ENCODE measurements at places on chromosomes 2 and 18.

DNA sequence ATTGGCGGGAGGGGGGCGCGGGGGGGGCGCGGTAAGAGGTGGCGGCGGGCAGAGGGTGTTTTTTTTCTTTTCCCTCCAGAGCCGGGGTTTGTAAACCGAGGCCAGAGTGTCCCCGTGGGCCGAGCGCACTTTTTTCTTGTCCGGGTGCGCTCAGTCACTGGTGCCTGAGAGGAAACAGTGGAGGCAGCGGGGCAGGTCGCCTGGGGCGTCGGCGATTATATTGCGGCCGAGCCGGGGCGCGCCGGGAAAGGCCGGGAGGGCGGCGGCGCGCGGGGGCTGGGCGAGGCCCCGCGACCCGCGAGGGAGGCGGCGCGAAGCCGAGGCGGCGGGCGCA is 275 bp downstream of the HOXD8 start:
- DNase-seq, result no peak

GRCh38 chr18:46421973-46422551 is 235.0 kb downstream of the LOXHD1 start:
- DNase-seq, result no peak

DNA sequence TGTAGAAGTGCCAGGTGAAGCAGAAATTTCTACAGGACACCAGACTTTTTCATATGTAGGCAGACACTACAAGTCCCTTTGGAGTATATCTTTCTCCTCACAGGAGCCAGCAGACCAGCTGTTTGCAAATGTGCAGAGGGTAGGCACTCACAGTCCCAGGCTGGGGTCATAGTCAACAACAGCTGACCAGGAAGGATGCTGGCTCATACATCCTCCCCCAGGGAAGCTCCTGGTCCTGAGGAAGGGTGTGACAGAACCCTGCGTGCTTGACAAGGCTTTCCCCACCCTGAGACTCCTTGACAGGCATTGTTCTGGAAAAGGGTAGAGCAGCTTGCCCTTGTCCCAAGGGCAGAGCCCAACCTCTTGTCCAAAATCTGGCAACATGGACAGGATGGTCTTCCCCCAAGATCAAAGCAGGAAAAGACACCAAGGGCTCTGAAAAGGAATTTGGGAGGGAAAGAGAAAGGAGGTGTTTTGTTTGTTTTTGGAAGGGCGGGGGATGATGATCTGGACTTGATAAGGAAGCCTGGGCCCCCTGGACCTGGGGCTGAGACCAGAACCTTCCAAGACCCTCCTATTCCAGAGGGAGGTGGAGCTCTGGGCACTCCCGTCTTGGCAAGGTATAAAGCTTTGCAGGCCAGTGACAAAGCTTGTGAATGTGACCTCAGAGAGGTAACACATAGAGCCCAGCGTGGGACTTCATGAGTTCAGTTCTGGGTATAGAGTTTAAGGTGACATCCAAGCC is 87.1 kb downstream of the GFPT1 start:
- no peak for DNase-seq

- no peak for DNase-seq
Measured at GRCh38 chr18:62179213-62179612, 7.6 kb downstream of the PIGN start.

DNA sequence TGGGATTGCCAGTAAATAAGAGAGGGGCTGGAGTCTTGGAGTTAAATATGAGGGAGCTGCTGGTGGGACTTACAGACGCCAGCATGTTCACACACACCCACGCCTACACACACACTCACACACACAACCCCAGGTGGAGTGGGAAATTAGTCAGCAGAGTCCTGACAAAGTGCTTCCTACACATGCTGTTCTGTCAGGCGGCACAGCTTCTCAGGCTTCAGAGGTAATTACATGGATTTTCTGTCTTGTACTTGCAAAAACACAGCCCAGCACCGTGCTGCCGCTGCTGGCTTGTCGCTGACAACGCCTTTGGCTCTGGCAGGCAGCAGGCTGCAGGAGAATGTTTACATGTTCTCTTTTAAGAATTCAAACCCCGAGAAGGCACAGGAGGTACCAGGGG is 1186.3 kb upstream of the CELF4 start:
- DNase-seq, result no peak

GRCh38 chr2:119544075-119544938 is at the start of gene CFAP221:
Gene CFAP221 (plus strand): TSS chr2:119544449. CDS start chr2:119546132, 1,683 bp downstream.
- DNase-seq, result peak; percentile 93

- DNase-seq, result no peak
Measured at GRCh38 chr18:74590671-74591070, 7.0 kb upstream of the ZNF407 start.

GRCh38 chr2:161839926-161840325 is 215.7 kb downstream of the SLC4A10 start:
- no peak for DNase-seq

- DNase-seq, result no peak
Measured at GRCh38 chr2:5777131-5777535, 84.9 kb downstream of the SOX11 start.

DNA sequence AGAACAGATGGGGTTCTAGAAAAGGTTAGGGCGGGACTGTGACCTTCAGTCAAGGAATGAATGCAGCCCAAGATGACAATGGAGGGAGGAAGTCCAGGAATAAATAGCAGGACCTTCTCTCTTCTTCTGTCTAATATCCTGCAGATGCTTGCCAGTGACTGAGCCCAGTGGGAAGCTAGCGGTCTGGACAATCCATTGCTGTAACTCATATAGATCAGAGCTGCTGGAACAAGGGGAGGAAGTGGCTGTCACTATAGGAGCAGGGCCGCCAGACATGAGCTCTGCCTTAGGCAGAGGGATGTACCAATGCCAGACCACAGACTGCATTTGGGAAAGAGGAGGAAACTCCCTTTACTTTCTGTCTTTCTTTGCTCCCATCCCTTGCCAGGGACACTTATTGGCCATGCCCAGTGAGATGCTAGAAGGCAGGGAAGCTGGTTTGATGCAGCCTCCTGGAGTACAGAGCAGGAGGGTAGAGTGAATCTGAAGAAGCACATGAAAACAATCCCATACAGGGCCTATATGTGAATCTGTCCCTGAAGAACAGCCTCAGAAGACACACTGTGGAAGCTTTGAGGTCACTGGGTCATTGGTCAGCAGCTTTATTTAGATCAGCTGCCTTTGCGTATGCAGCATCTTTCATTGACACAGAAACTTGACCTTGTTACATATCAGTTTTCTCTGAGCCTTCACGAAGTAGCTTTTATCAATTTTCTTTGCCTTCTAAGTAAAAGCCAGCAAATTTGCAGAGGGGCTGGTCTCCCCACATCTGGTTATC is 65.4 kb downstream of the CCDC85A start:
- DNase-seq, result no peak

- no peak for DNase-seq
Measured at GRCh38 chr2:160294339-160294803, 94.3 kb upstream of the ITGB6 start.

DNA sequence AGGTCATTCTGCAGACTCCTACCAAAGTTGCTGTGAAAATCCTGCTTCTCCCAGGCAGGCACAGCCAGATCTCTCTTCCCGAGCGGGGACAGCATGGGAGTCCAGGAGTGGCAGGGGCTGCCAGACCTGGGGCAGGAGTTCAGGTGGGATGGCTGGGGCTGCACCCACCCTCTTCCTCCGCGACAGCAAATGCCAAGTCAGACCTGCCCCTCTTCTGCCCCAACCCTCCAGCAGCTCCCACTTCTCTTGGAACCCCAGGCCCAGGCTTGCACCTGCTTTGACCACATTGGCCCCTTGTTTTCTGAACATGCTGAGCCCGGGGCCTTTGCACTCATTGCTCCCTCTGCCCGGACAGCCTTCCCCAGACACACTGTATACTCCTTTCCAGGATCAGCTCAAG is 288.2 kb upstream of the HS6ST1 start:
- DNase-seq, result peak; percentile 55

- peak; percentile 37 for DNase-seq
Measured at GRCh38 chr2:233120459-233120858, 60.3 kb downstream of the INPP5D start.

DNA sequence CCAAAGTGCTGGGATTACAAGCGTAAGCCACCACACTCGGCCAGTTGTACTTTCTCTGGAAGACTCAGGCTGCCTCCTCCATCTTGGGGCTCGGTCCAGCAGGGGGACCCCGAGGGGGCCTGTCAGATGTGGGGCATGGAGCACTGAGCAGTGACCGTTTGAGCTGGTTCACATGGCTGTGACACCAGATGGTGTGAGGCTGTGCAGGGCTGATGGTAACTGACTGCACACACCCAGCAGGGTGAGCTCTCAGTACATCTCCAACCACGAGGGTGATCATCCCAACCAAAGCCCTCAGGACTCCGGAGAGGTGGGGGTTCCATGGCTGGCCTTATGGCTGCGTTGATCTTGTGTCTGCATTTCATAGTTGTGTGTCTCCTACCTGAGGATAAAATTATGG is 63.4 kb downstream of the FAM168B start:
- DNase-seq, result peak; percentile 29

DNA sequence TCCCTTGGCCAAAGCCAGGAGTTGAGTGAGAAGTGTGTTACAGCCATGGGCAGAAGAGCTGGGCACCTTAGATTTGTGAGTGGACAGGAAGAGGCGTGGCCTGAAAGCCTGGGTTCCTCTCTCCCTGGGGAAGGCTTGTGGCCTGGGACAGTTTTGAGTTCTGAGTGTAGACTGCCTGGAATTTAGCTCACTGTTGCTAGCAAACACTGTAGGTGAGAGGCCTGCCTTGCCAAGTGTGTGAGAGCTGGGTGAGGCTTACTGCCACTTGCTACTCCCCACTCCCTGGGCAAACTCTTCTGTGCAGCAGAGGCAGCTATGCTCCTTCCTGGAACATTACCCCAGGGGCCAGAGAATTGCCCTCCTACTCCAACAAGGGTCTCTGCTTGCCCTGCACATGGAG is 150.0 kb upstream of the GALNT5 start:
- peak; percentile 65 for DNase-seq

- no peak for DNase-seq
Measured at GRCh38 chr2:237629739-237630138, 2.4 kb downstream of the LRRFIP1 start.
